Upper lobe of right lung (tissue), 1 donor: ENCODE measurements at places on chromosomes 5 and 9. TPM values are rescaled to one million over a fixed set of nuclear protein-coding genes. Genes with fewer than 3 reads are reported as not detected.

GRCh38 chr5:89168766-89169165 lies 285.8 kb upstream of the MEF2C start:
- H3K4me1 ChIP-seq: no peaks in the 10 kb centered on the region
- H3K27me3 ChIP-seq: no peaks in the 10 kb centered on the region
- no peak overlapping the region for H3K4me3 ChIP-seq

GRCh38 chr5:105207066-105207465 lies 1644.5 kb upstream of the NUDT12 start:
- H3K4me3 ChIP-seq: no peak overlapping the region
- H3K36me3 ChIP-seq: no peaks in the 10 kb centered on the region
- no peaks in the 10 kb centered on the region for H3K4me1 ChIP-seq
- no peak for DNase-seq
- H3K27ac ChIP-seq: no peak overlapping the region
- no peaks in the 10 kb centered on the region for H3K27me3 ChIP-seq

GRCh38 chr5:64634997-64635686 lies 55.2 kb upstream of the SHISAL2B start:
- no peak overlapping the region for H3K27ac ChIP-seq
- DNase-seq: no peak
- H3K4me3 ChIP-seq: no peak overlapping the region
- no peaks in the 10 kb centered on the region for H3K27me3 ChIP-seq
- H3K36me3 ChIP-seq: no peaks in the 10 kb centered on the region
- no peaks in the 10 kb centered on the region for H3K4me1 ChIP-seq

GRCh38 chr5:178536541-178537466 lies 53.4 kb downstream of the COL23A1 start:
- no peaks in the 10 kb centered on the region for H3K27me3 ChIP-seq
- no peaks in the 10 kb centered on the region for H3K36me3 ChIP-seq
- H3K4me1 ChIP-seq: no peaks in the 10 kb centered on the region
- DNase-seq: no peak

GRCh38 chr9:130701059-130702022 lies 7.8 kb downstream of the EXOSC2 start:
- no peak overlapping the region for H3K27ac ChIP-seq
- peaks cover 6% of the 10 kb centered on the region for H3K4me1 ChIP-seq
- peak; percentile 82 for DNase-seq

- no peaks in the 10 kb centered on the region for H3K4me1 ChIP-seq
- no peak overlapping the region for H3K4me3 ChIP-seq
- no peak overlapping the region for H3K27ac ChIP-seq
- DNase-seq: no peak
- H3K36me3 ChIP-seq: no peaks in the 10 kb centered on the region
Observed at GRCh38 chr9:31168161-31168560, 1216.3 kb upstream of the ACO1 start.

- H3K4me1 ChIP-seq: no peaks in the 10 kb centered on the region
- no peak for DNase-seq
- no peaks in the 10 kb centered on the region for H3K27me3 ChIP-seq
- no peak overlapping the region for H3K27ac ChIP-seq
- no peak overlapping the region for H3K4me3 ChIP-seq
Observed at GRCh38 chr5:52544738-52545137, 243.0 kb upstream of the ITGA1 start.

DNA sequence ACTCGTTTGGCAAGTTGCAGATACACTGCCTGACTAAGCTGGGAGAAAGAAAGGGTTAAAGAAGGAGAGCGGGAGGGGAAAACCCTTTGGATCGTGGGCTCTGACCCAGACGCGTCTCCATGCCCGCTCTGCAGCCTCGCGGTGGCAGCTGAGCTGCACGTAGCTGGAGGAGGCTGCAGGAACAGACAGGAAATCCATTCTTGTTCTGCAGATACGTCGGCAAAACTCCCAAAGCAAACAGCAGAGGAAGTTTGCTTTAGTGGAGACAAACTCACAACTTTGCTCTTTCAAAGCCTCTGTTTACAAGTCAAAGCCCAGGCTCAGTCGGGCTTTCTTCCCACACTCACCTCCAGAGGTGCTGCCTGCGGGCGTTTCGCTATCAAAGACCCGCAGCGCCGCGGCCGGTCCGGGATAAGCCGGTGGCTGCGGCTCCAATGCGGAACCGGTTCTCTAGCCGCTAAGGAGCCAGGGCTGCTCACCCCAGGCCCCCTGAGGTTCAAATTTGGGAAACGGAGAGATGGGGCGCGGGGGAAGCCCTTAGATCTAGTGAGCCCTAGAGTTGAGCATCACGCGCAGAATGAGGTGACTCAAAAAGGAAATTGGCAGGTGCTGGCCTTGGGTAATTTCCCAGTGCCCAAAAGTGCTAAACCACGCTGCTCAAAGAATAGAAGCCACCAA lies 60.7 kb downstream of the MAT2B start:
- H3K4me1 ChIP-seq: peaks cover 14% of the 10 kb centered on the region
- H3K27me3 ChIP-seq: peaks cover 39% of the 10 kb centered on the region
- peak overlapping the region; percentile 35 for H3K4me3 ChIP-seq

DNA sequence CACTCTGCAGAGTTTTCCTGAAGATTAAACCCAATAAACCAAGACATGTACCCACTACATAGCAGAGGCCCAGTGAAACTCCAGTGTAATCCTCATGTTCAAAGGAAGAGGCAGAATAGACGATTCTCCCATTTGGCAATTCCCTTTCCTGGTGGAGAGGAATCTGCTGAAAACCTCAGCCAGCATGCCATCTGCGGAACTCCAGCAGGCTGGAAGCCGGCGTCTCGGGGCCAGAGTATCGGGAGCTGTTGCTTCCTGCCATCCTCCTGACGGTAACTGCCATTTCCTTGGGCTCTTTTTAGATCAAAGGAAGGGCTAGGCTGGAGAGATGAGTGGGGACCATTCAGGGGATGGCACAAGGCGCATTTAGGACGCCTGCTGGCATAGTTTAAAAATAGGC lies 20.5 kb downstream of the NEURL1B start:
- H3K36me3 ChIP-seq: no peaks in the 10 kb centered on the region
- no peak overlapping the region for H3K4me3 ChIP-seq
- H3K27ac ChIP-seq: peak overlapping the region; percentile 85
- peak; percentile 46 for DNase-seq

- no peaks in the 10 kb centered on the region for H3K4me1 ChIP-seq
- no peaks in the 10 kb centered on the region for H3K27me3 ChIP-seq
- no peak for DNase-seq
- H3K36me3 ChIP-seq: no peaks in the 10 kb centered on the region
Observed at GRCh38 chr5:5353681-5354080, 68.8 kb upstream of the ICE1 start.

GRCh38 chr9:128457207-128457606 lies 1.4 kb downstream of the ODF2 start:
- H3K4me1 ChIP-seq: peaks cover 7% of the 10 kb centered on the region
- no peak overlapping the region for H3K27ac ChIP-seq
- DNase-seq: no peak
- H3K27me3 ChIP-seq: no peaks in the 10 kb centered on the region

GRCh38 chr9:19782005-19782404 lies 6.8 kb downstream of the SLC24A2 start:
- H3K4me1 ChIP-seq: no peaks in the 10 kb centered on the region
- H3K36me3 ChIP-seq: no peaks in the 10 kb centered on the region
- DNase-seq: no peak
- no peak overlapping the region for H3K4me3 ChIP-seq
- no peaks in the 10 kb centered on the region for H3K27me3 ChIP-seq
- H3K27ac ChIP-seq: no peak overlapping the region

DNA sequence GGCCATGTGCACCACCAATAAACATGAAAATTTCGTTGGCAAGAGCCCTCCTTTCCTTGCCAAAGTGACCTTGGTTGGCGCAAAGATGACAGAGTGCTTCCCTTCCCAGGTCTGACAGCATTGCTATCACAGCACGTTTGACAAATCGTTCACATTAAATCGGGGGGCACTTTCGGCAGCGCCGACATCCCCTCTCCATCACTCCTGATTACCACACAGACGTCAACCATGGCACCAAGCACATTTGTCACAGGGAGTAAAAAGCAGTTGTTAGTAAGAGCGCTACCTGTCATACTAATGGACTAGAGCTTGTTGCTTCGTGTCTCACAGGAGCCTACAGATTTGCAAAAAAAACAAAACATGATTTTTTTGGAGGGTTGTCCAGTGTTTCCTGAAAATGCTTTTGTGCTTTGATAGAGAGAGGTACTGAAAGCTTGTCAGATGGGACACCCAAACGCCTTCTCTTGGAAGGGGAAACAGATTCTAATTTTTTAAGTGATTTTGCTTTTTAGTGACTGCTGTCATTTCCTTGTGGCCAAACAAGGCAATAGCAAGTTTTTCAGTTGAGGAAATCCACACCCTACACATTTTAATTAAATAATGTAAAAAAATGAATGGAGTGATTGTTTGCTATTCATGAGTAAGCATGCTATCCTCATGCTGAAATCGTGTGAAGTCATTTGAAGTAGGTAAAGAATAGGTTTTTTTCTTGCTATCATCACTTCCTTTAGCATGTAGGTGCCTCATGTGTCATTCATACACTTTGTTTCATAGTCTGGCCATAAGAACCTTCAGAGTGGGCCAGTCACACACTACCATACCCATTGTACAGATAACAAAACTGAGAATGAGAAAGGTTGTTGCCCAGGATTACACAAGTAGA lies 682.8 kb upstream of the WWC1 start:
- no peaks in the 10 kb centered on the region for H3K4me1 ChIP-seq
- H3K36me3 ChIP-seq: no peaks in the 10 kb centered on the region
- H3K4me3 ChIP-seq: no peak overlapping the region
- H3K27me3 ChIP-seq: no peaks in the 10 kb centered on the region
- no peak overlapping the region for H3K27ac ChIP-seq

GRCh38 chr5:122775550-122776542 lies 966 bp downstream of the SNX2 start:
- H3K27me3 ChIP-seq: no peaks in the 10 kb centered on the region
- peak overlapping the region; percentile 83 for H3K27ac ChIP-seq
- no peaks in the 10 kb centered on the region for H3K36me3 ChIP-seq
- DNase-seq: no peak

- peaks cover 7% of the 10 kb centered on the region for H3K4me1 ChIP-seq
- no peak overlapping the region for H3K4me3 ChIP-seq
- H3K27me3 ChIP-seq: peaks cover 3% of the 10 kb centered on the region
- no peak for DNase-seq
Observed at GRCh38 chr5:65077653-65078052, 308.9 kb downstream of the CWC27 start.

- H3K36me3 ChIP-seq: no peaks in the 10 kb centered on the region
- no peak overlapping the region for H3K4me3 ChIP-seq
- H3K4me1 ChIP-seq: no peaks in the 10 kb centered on the region
- H3K27me3 ChIP-seq: no peaks in the 10 kb centered on the region
- DNase-seq: no peak
- H3K27ac ChIP-seq: no peak overlapping the region
Observed at GRCh38 chr5:5221724-5222123, 81.6 kb downstream of the ADAMTS16 start.

- no peaks in the 10 kb centered on the region for H3K27me3 ChIP-seq
- H3K36me3 ChIP-seq: no peaks in the 10 kb centered on the region
- no peak for DNase-seq
- H3K4me1 ChIP-seq: no peaks in the 10 kb centered on the region
- no peak overlapping the region for H3K4me3 ChIP-seq
Observed at GRCh38 chr5:71809446-71809845, 90.4 kb downstream of the CARTPT start.

GRCh38 chr5:118126159-118126558 lies 862.2 kb downstream of the DTWD2 start:
- H3K27me3 ChIP-seq: no peaks in the 10 kb centered on the region
- no peak overlapping the region for H3K27ac ChIP-seq
- H3K4me3 ChIP-seq: no peak overlapping the region
- DNase-seq: no peak
- H3K36me3 ChIP-seq: no peaks in the 10 kb centered on the region

- peaks cover 3% of the 10 kb centered on the region for H3K4me1 ChIP-seq
- H3K27me3 ChIP-seq: no peaks in the 10 kb centered on the region
- no peak for DNase-seq
- no peaks in the 10 kb centered on the region for H3K36me3 ChIP-seq
Observed at GRCh38 chr5:53350368-53350767, 130.1 kb upstream of the FST start.

DNA sequence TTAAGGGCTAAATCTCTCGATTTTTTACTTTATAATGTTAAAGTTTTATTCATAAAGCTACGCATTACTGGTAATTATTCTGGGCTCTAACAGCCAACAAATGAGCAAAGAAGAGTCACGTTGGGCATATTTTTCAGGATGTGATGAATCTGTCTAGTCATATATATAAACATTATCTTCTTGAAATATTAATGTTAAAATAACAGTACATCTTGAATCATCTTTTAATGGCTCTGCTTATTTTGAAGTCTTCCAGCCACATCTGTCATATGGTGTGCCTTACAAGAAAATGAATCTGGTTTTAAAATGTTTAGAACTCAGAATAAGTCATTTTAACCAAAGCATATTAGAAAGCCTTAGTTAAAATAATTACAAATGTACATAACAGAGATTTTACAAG lies 96.9 kb downstream of the CWC27 start:
- no peaks in the 10 kb centered on the region for H3K27me3 ChIP-seq
- no peak overlapping the region for H3K27ac ChIP-seq
- no peak overlapping the region for H3K4me3 ChIP-seq
- H3K4me1 ChIP-seq: no peaks in the 10 kb centered on the region
- DNase-seq: no peak
- no peaks in the 10 kb centered on the region for H3K36me3 ChIP-seq

DNA sequence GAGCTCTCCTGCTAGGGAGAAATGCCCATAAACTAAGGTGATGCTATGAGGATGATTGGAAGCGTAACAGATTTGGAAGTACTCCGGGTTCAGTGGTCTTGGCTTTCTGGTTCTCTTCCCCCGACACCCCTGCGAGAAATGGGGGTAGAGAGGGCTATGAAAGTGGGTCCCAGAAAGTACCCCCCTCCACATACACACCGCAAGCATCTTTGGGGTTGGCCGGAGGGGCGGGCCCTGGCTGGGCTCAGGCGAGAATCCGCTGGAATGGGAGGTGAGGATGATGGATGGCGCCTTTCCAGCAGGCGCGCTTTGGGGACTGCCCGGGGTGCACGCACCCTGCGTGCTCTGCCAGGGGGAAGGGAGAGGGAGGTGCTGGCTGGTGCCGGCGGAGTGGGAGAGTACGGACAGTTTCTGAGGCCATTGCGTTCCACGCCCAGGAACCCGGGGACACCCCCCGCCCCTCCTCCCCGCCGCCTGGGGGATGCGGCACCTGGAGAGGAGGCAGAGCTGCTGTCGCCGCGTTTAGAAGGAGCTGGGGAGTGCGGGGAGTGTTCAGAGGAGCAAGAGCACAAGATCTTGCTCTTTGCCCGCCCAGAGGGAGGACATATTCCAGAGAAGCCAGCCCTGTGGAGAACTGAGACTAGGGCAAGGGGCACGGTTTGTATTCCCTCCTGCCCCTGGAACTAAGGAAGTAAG lies 1.9 kb downstream of the PCSK5 start:
- H3K36me3 ChIP-seq: no peaks in the 10 kb centered on the region
- peak; percentile 74 for DNase-seq
- no peaks in the 10 kb centered on the region for H3K27me3 ChIP-seq
- no peak overlapping the region for H3K27ac ChIP-seq
- H3K4me1 ChIP-seq: peaks cover 20% of the 10 kb centered on the region

EQTN gene
- not detected for total RNA-seq

SCGB3A2 gene
- 186 TPM for total RNA-seq

VLDLR gene
- total RNA-seq: 23.1 TPM

FAM219A gene
- total RNA-seq: 28.8 TPM

ARL14EPL gene
- total RNA-seq: not detected

FOXD4L4 gene
- total RNA-seq: 0.23 TPM

STING1 gene
- 102 TPM for total RNA-seq

IL3 gene
- not detected for total RNA-seq

INSL4 gene
- not detected for total RNA-seq

PKD2L2 gene
- total RNA-seq: not detected

IFNK gene
- not detected for total RNA-seq

BAAT gene
- total RNA-seq: 1.0 TPM

PIGO gene
- total RNA-seq: 25.2 TPM

STRBP gene
- 24.7 TPM for total RNA-seq

ARHGEF39 gene
- total RNA-seq: 0.38 TPM

EGFLAM gene
- 2.1 TPM for total RNA-seq

LIFR gene
- total RNA-seq: 151 TPM

OMD gene
- 6.5 TPM for total RNA-seq
